ENCODE measurements at places on chromosomes 16 and 17.

DNA sequence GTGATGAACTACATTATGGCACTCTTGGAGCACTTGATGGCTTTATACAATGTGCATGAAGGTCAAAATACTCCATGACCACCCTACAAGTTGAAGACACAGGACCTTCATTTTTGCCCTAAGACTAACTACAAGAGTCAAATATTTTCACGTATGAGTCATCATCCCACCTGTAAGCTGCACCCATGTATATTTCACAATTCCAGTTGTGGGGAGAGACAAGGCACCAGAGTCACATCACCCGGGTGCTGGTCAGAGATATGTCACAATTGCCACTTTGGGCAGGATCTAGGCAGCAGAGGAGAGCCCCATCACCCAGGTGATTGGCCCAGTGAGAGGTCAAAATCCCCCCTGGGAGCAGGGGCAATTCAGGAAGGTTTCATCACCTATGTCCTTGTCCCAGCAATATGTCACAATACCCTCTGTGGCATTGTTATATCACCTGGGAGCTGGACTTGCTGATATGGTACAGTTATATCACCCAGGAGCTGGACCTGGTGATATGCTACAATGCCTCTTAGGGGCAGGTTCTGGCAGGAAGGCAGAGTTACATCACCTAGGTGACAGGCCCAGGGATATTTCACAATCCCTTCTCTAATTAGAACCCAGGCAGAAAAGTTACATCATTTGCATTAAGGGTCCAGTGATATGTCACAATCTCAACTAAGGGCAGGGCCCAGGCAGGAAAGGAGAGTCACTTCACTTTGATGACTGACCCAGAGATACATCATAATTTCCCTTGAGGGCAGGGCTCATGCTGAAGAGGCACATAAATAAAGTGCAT is 1839.2 kb downstream of the TP53TG3F start:
- H3K27me3 ChIP-seq: no peaks in the 10 kb centered on the region
- H3K36me3 ChIP-seq: no peaks in the 10 kb centered on the region
- no peak overlapping the region for H3K4me3 ChIP-seq
- no peaks in the 10 kb centered on the region for H3K4me1 ChIP-seq
- DNase-seq: no peak

- no peaks in the 10 kb centered on the region for H3K4me1 ChIP-seq
- H3K27ac ChIP-seq: no peak overlapping the region
- DNase-seq: no peak
- H3K36me3 ChIP-seq: no peaks in the 10 kb centered on the region
- no peak overlapping the region for H3K4me3 ChIP-seq
- no peaks in the 10 kb centered on the region for H3K27me3 ChIP-seq
Observed at GRCh38 chr16:64808474-64808873, 313.4 kb downstream of the CDH11 start.

GRCh38 chr17:18246880-18247612 is 11.5 kb downstream of the FLII start:
- no peak overlapping the region for H3K4me3 ChIP-seq
- no peak overlapping the region for H3K27ac ChIP-seq
- H3K27me3 ChIP-seq: no peaks in the 10 kb centered on the region
- DNase-seq: no peak
- peaks cover 75% of the 10 kb centered on the region for H3K36me3 ChIP-seq

DNA sequence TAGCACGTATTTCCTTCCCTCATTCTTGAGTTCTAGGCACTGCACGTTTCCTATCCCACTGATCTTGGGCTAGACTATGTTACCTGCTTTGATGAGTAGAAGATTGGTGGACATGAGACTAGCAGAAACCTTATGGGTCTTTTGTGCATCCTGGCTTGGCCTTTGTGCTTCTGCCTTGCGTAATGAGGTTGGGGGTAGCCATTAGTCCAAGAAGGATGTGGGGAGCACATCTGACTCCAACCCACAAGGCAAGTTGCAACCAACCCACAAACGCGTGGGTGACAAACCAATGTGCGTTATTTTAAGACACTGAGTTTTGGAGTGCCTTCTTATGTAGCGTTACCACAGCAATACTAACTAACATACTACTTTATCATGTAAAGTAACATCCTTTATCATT is 180.4 kb upstream of the IRX5 start:
- DNase-seq: no peak
- H3K27me3 ChIP-seq: no peaks in the 10 kb centered on the region
- H3K36me3 ChIP-seq: no peaks in the 10 kb centered on the region

- H3K27me3 ChIP-seq: no peaks in the 10 kb centered on the region
- H3K4me1 ChIP-seq: no peaks in the 10 kb centered on the region
- H3K27ac ChIP-seq: no peak overlapping the region
- DNase-seq: no peak
Observed at GRCh38 chr16:72409423-72409822, 237.5 kb upstream of the PMFBP1 start.

DNA sequence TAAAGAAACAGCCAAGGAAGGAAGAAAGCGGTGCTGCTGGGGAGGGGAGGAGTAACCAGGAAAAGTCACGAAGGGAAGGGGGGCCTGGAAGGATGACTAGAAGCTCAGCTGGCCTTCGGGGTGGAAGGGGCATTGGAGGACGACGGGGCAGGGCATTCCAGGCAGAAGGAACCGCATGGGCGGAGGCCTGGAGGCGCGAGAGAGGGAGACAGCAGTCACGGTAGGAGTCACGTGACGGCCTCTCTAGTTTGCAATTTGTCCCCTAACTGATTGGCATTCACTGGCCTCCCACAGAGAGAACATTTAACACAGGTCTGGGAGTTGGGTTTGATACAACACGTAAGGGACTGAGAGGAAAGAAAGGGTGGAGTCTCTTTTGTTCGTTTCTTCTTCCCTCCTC is 63.9 kb downstream of the RTN4RL1 start:
- no peak for DNase-seq
- H3K36me3 ChIP-seq: no peaks in the 10 kb centered on the region
- no peaks in the 10 kb centered on the region for H3K4me1 ChIP-seq
- H3K27ac ChIP-seq: no peak overlapping the region

GRCh38 chr17:61284746-61285145 is 114.9 kb upstream of the TBX2 start:
- no peak overlapping the region for H3K27ac ChIP-seq
- DNase-seq: no peak
- H3K36me3 ChIP-seq: no peaks in the 10 kb centered on the region
- no peaks in the 10 kb centered on the region for H3K4me1 ChIP-seq
- no peak overlapping the region for H3K4me3 ChIP-seq

GRCh38 chr17:50853015-50853615 is 13.0 kb downstream of the TOB1 start:
- no peaks in the 10 kb centered on the region for H3K27me3 ChIP-seq
- no peak overlapping the region for H3K4me3 ChIP-seq
- no peaks in the 10 kb centered on the region for H3K36me3 ChIP-seq
- no peak for DNase-seq
- H3K27ac ChIP-seq: no peak overlapping the region

DNA sequence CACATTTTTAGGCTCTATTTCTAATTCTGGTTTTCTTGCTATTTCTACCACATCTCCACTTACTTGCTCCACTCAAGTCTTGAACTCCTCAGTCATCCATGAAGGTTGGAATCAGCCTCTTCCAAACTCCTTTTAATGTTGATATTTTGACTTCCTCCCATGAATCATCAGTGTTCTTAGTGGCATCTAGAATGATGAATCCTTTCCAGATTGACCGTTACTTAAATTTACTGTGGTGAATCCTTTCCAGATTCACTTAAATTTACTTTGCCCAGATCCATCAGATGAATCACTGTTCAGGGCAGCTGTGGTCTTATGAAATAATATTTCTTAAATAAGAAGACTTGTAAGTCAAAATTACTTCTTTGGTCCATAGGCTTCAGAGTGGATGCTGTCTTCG is 32.4 kb downstream of the CLTC start:
- H3K36me3 ChIP-seq: peaks cover 88% of the 10 kb centered on the region
- no peaks in the 10 kb centered on the region for H3K4me1 ChIP-seq
- peak overlapping the region; percentile 45 for H3K27ac ChIP-seq
- H3K27me3 ChIP-seq: no peaks in the 10 kb centered on the region
- H3K4me3 ChIP-seq: no peak overlapping the region

- DNase-seq: no peak
- no peak overlapping the region for H3K4me3 ChIP-seq
- H3K27me3 ChIP-seq: no peaks in the 10 kb centered on the region
- peaks cover 87% of the 10 kb centered on the region for H3K36me3 ChIP-seq
- H3K27ac ChIP-seq: no peak overlapping the region
Observed at GRCh38 chr16:14549789-14550153, 80.3 kb downstream of the PARN start.

DNA sequence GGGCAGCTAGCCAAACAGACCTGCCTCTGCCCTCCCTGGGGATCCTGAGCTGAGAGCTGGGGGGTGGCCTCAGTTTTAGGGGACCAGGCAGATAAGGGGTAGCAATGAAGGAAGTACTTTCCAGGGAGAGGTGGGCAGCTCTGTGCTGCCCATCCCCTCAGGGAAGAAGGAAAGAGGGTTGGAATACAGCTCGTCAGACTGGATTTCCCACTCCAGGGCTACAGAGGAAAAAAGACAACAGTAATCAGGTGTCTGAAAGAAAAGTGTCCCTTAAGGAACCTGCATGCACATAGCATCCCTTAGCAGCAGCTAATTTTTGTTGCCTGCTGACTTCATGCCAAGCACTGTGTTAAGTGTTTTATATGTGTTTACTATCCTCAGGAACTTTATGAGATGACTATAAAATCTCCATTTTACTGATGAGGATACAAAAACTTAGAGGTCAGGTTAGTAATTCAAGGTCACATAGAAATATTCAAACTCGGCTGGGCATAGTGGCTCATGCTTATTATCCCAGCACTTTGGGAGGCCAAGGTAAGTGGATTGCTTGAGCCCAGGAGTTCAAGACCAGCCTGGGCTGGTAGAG is 3.2 kb upstream of the MRPL58 start:
- peaks cover 17% of the 10 kb centered on the region for H3K4me1 ChIP-seq
- no peaks in the 10 kb centered on the region for H3K27me3 ChIP-seq
- H3K36me3 ChIP-seq: no peaks in the 10 kb centered on the region
- no peak overlapping the region for H3K27ac ChIP-seq

DNA sequence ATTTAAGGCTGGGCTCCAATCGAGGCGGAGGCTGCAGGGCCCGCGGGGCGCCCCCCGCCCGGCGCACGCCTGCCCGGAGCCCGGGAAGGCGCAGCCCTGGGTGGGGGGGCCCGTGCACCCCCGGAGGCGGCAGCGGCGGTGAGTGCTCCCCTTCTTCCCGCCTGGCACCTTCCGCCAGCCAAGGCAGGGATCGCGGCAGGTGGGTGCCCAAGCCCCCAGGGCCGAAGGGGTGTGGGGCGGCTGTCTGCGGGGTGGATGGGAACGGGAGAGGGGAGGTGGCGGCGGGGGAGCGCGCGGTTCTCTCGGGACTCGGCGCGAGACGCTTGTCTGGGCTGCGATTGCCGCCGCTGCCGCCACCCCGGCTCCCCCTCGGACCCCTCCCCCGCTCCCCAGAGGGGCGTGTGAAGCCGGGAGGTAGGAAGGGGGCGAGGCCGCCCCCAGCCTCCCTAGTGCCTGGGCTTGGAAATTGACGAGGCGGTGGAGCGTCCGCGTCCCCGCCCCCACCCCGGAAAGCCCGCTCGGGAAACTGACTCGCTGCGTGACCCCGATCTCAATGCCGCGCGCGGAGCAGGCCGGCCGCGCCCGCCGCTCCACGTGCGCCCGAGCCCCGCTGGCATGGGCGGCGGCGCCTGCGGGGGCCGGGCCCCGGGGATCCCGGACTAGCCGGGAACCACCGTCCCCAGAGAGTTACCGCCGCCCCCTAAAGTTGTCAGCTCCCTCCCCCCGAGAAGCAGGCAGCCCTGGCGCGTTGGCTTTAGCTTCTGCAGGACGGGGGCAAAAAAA is 231.5 kb downstream of the MRTFB start:
- no peaks in the 10 kb centered on the region for H3K36me3 ChIP-seq
- H3K27ac ChIP-seq: no peak overlapping the region
- H3K4me1 ChIP-seq: peaks cover 19% of the 10 kb centered on the region
- H3K27me3 ChIP-seq: peaks cover 24% of the 10 kb centered on the region

GRCh38 chr17:19343256-19343630 is 19.3 kb downstream of the B9D1 start:
- H3K4me1 ChIP-seq: no peaks in the 10 kb centered on the region
- no peaks in the 10 kb centered on the region for H3K36me3 ChIP-seq
- no peak overlapping the region for H3K4me3 ChIP-seq
- peak; percentile 2 for DNase-seq
- no peak overlapping the region for H3K27ac ChIP-seq
- no peaks in the 10 kb centered on the region for H3K27me3 ChIP-seq

- no peak for DNase-seq
- H3K4me1 ChIP-seq: peaks cover 49% of the 10 kb centered on the region
- peak overlapping the region; percentile 34 for H3K27ac ChIP-seq
- no peak overlapping the region for H3K4me3 ChIP-seq
- H3K36me3 ChIP-seq: no peaks in the 10 kb centered on the region
Observed at GRCh38 chr17:7880076-7880868, 8.3 kb upstream of the CHD3 start.

DNA sequence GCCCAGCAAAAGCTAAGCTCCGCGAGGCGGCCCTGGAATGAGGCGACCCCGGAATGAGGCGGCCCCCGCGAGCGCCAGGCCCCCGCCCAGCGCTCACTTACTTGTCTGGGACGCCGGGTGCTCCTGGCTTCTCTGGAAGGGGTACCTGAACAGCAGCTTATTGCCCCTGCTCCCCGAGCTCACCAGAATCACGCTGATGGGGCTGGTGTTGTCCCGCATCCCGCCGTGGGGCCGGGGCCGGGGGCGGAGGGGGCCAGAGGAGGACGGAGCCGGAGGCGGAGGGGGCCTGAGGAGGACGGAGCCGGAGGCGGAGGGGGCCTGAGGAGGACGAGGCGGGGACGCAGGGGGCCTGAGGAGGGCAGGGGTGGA is 440 bp downstream of the NPRL3 start:
- no peak for DNase-seq
- H3K4me1 ChIP-seq: peaks cover 8% of the 10 kb centered on the region
- H3K27me3 ChIP-seq: no peaks in the 10 kb centered on the region
- no peak overlapping the region for H3K27ac ChIP-seq

GRCh38 chr17:5922476-5922875 is 147.7 kb upstream of the WSCD1 start:
- H3K36me3 ChIP-seq: no peaks in the 10 kb centered on the region
- DNase-seq: no peak
- H3K27ac ChIP-seq: no peak overlapping the region
- H3K4me1 ChIP-seq: no peaks in the 10 kb centered on the region
- H3K27me3 ChIP-seq: no peaks in the 10 kb centered on the region
- H3K4me3 ChIP-seq: no peak overlapping the region

GRCh38 chr16:75590920-75591843 is 25.0 kb downstream of the GABARAPL2 start:
- peaks cover 6% of the 10 kb centered on the region for H3K4me1 ChIP-seq
- no peak for DNase-seq
- no peaks in the 10 kb centered on the region for H3K36me3 ChIP-seq
- H3K27ac ChIP-seq: no peak overlapping the region

GRCh38 chr17:16314859-16315258 is 38.4 kb downstream of the CENPV start:
- H3K4me3 ChIP-seq: no peak overlapping the region
- peaks cover 4% of the 10 kb centered on the region for H3K36me3 ChIP-seq
- H3K4me1 ChIP-seq: no peaks in the 10 kb centered on the region
- H3K27ac ChIP-seq: no peak overlapping the region
- no peak for DNase-seq
- H3K27me3 ChIP-seq: no peaks in the 10 kb centered on the region

GRCh38 chr16:58458606-58459343 is 41.2 kb upstream of the NDRG4 start:
- no peaks in the 10 kb centered on the region for H3K36me3 ChIP-seq
- H3K27ac ChIP-seq: no peak overlapping the region
- H3K27me3 ChIP-seq: peaks cover 30% of the 10 kb centered on the region
- peaks cover 2% of the 10 kb centered on the region for H3K4me1 ChIP-seq
- DNase-seq: no peak

Measured in CD14-positive monocyte (primary cell).